Lung microvascular endothelial cell (primary cell): ENCODE measurements at places on chromosomes 1 and 21.

- DNase-seq, result no peak
Observed at GRCh38 chr1:92324784-92325183, 25.9 kb downstream of the RPAP2 start.

DNA sequence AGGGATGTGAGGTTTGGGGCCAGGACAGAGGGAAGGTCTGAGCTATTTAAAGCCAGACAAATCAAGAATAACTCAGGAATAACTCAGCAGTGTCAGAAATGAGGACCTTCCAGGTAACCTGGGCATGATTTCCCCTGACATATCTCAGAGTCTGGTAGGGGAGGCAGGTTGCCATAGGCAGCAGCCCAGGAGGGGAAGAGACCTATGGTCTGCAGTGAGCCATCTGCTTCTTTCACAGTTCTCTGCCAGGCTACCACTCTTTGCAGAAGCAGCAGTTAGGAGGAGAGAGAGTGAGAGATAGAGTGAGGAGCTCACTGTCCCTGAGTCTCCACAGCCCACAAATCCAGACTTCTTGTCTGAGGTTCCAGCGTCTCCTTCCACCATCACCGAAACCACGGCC lies 6.3 kb upstream of the VSIG8 start:
- DNase-seq, result no peak

DNA sequence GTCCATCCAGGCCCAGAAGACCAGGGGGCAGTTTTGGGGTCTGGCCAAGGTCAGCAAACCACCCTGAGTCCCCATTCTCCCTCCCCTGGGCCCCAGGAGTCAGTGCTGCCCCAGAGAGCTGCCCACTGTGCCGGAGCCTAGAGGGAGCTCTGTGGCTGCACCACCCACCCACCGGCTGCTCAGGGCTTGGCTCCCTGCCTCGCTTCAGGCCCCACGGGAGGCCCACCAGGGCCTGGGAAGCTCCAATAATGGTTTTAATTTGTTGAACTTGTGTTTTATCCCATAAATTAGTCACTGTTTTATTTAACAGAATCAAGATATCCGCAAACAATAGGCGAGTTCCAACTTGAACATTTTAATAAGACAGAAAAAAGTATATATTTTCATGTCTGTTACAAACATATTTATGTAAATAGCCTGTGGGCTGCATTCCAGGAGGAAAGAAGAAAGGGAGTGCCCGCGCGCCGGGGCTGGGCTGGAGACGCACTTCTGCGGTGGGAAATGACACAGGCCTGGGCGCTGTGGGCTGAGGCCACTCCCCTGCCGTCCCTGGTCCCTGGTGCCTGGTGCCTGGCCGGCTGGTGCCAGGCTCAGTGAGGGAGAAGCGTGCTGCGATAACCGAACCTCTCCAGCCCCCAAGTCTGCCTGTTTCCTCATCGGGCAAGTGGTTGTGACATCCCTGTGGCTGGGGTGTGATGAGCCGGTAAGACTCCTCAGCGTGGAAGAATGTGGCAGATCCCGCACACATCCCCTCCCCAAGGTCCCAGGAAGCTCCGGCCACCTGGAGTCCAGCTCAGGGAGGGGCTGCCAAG lies 160.5 kb downstream of the PEX14 start:
- DNase-seq, result no peak

GRCh38 chr1:3703786-3704371 lies 48.4 kb upstream of the CCDC27 start:
- no peak for DNase-seq

- DNase-seq, result no peak
Observed at GRCh38 chr1:187787736-187788135, 959.0 kb downstream of the PLA2G4A start.

- no peak for DNase-seq
Observed at GRCh38 chr1:93713341-93713740, 31.7 kb upstream of the BCAR3 start.

DNA sequence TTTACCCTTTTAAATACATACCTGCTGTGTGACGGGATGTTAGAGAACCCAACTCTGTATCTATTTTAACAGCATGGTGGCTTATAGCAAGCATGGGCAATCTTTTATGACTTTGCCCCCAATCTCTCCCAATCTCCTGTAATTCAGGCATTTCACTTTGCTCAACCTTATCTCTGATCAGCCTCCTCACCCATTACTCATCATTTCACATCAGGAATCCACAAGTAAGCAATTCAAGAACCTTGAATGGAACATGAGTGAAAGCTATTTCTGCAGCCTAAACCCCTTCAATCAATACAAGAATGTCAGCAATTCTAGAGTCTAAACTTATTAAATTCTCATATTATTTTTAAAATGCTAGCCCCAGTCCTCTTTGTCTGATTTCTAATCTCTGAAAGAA lies 199.8 kb downstream of the ST6GALNAC3 start:
- DNase-seq, result no peak

GRCh38 chr21:14617871-14618270 lies 71.8 kb upstream of the SAMSN1 start:
- DNase-seq, result no peak

DNA sequence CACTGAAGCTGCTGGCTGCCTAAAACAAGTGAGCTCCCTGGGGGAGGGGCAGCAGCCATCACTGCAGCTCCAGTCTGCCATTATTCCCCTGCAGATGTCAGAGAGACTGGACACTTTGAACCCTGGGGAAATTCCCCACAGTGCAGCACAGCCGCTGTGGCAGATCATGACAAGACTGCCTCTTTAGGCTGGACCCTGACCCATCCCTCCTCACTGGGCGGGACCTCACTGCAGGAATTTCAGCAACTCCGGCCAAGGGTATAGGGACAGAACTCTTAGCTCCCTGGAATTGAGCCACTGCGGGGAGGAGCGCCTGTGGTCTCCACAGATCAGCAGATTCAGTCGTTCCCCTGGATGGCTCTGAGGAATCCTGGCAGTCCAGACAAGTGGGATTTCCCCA lies 964.6 kb downstream of the BRINP3 start:
- DNase-seq, result no peak

DNA sequence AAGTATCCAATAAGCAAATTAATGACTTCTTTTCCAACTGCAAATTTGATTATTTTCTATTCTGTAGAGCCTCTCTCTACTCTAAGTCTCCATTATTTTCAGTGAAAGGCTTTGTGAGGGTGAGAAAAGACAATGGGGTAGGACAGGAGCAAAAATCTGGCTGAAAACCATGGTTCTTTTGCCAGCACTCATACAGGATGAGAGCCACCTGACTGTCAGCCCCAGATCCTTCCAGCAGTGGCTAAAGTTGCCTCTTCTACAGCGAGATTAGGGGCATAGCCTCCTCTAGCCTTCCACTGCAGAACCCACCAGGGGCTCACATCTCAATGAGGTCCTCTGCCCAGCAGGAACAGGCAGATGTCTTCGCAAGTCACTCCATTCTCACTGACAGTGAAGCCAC lies 23.7 kb downstream of the NMNAT2 start:
- DNase-seq, result no peak

DNA sequence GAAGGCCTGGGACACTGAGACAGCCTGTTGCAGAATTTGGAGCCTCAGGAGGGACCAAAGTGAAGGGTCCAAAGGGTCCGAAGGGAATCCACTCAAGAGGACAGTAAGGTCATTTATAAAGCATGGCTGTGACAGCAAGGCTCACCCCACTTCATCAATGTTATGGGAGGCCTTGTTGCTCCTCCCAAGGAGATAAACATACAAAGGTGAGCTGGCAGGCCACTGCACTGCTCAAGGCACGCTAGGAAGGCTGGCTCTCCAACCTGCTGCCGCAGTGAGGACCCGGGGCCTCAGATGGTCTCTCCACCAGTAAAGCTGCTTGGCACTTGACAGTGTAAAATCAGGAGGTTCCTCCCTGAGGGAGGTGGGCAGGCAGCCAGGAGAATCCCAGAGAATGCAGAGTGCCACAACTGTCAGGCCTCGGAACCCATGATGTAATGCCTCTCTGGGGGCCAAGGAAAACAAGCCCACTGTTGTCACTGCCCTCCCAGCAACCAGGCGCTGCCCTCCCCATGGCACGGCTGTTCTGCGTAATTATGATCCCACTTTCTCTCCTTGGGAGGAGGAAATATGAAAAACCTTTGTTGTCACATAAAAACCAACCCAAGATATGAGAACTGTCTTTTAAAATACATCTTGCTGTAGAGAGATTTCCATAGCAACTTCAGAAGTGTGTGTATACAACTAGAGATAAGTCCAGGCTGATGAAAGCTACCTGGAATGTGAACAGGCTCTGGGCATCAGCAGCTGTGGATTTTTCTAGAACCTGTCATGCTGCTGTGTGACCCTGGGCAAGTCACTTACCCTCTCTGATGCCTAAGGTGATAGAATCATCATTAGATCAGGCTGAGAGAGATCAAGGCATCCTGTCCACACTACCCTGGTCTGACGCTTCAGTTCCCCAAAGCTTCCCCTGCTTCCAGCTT lies 102.5 kb downstream of the KCNN3 start:
- peak; percentile 68 for DNase-seq
